ENCODE measurements at places on chromosomes 13 and 19. TPM values are rescaled to one million over a fixed set of nuclear protein-coding genes. Genes with fewer than 3 reads are reported as not detected.

PSG7 gene
- total RNA-seq, result not detected

GPR4 gene
- total RNA-seq, result 0.57 TPM

FOXO1 gene
- total RNA-seq, result 3.5 TPM

KLK2 gene
- not detected for total RNA-seq

WDR83 gene
- 5.8 TPM for total RNA-seq

ARL11 gene
- total RNA-seq, result not detected

GARIN5A gene
- 0.26 TPM for total RNA-seq

HSD17B14 gene
- 2.0 TPM for total RNA-seq

MUC16 gene
- under 0.01 TPM for total RNA-seq

KLK10 gene
- total RNA-seq, result 0.17 TPM

RFXAP gene
- 1.7 TPM for total RNA-seq

SERPINE3 gene
- total RNA-seq, result not detected

TMPRSS9 gene
- total RNA-seq, result not detected

TMEM238 gene
- 2.0 TPM for total RNA-seq

KIR2DL4 gene
- total RNA-seq, result not detected

EEF1AKMT1 gene
- total RNA-seq, result 10.5 TPM

ETFB gene
- total RNA-seq, result 77.3 TPM

SIGLEC12 gene
- not detected for total RNA-seq

P2RY11 gene
- total RNA-seq, result 3.6 TPM

All from NCI-H460 (cell line).